Stimulated activated CD4-positive, alpha-beta T cell treated with anti-CD3 and anti-CD28 coated beads, Interleukin-1b, Interleukin-23, amount 100 ng/mL, for 24 hours (primary cell): ENCODE measurements at places on chromosomes 7 and 10.

- no peak for DNase-seq
Measured at GRCh38 chr10:44946205-44946604, 13.4 kb upstream of the RASSF4 start.

- DNase-seq = no peak
Measured at GRCh38 chr7:28245123-28245878, 64.7 kb upstream of the JAZF1 start.

GRCh38 chr7:96014617-96015016, 242.3 kb downstream of the DYNC1I1 start:
- no peak for DNase-seq

- no peak for DNase-seq
Measured at GRCh38 chr7:91151916-91152315, 112.3 kb upstream of the FZD1 start.

DNA sequence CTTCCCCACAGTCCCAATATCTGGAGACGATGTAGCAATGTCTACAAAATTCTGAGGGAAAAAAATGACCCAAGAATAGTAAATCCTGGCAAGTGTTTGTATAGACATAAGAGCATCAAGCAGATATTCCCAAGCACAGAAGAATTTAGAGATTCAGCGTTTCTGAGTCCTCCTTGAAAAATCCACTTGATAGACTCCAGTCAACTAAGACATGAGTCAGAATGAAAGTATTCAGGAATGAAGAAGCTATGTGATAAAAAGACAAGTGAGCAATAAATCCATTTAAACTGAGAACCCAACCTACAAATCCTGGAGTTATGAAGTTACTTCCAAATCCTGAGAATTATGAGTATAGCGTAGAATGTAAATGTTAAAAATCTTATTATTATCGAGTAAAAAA, 86.1 kb upstream of the NPY start:
- DNase-seq = no peak

DNA sequence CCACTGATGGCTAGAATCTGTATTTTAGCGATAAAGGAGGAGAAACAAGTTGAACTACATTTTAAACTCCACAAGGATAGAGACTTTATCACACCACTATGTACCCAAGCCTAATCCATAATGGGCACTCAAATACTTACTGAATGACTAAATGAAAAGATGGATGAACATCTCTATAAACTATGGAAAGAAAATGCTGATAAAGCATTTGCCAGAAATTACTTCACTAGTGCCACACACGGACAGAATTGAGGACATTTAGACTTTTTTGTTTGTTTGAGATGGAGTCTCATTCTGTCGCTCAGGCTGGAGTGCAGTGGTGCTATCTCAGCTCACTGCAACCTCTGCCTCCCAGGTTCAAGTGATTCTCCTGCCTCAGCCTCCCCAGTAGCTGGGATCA, 1.7 kb upstream of the NSUN6 start:
- no peak for DNase-seq

DNA sequence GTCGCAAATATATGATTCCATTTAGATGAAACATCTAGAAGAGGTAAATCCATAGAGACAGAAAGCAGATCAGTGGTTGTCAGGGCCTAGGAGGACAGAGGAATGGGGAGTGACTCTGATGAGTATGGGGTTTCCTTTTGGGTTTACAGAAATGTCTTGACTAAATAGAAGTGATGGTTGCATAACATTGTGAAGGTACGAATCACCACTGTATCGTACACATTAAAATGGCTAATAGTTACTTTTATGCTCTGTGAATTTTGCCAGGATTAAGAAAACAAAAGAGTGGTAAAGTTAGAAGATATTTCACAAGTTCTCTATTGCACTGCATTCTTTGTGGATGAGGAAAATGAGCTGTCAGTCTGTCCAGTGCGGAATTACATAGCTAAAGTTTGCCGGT, 407.4 kb downstream of the KCNMA1 start:
- DNase-seq = no peak

DNA sequence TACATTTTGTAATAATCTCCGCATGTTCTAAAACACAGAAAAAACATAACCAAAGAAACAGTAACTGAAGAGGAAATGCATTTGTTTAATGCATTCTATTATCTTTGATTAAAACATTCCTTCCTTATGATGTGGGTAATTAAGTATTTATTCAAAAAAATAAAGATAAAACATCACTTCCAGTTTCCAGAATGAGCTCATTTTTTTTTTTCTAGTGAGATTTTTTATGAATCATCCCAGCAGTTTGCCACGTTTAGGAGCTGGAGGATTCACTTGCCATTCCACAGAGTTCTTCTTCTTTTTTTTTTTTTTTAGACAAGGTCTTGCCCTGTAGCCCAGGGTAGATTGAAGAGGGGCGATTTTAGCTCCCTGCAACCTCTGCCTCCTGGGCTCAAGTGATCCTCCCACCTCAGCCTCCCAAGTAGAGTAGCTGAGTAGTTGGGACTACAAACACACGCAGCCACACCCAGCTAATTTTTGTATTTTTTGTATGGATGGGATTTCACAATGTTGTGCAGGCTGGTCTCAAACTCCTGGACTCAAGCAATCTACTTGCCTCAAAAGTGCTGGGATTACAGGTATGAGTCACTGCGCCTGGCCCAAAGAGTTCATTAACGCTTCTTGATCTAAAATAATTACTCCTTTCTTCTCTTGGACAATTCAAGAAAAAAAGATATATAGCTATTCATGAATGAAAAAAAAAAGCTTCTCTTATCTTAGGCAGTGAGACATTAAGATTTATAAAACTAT, 177.3 kb downstream of the DKK1 start:
- no peak for DNase-seq

- DNase-seq = no peak
Measured at GRCh38 chr7:87671-88070, 104.7 kb upstream of the FAM20C start.

DNA sequence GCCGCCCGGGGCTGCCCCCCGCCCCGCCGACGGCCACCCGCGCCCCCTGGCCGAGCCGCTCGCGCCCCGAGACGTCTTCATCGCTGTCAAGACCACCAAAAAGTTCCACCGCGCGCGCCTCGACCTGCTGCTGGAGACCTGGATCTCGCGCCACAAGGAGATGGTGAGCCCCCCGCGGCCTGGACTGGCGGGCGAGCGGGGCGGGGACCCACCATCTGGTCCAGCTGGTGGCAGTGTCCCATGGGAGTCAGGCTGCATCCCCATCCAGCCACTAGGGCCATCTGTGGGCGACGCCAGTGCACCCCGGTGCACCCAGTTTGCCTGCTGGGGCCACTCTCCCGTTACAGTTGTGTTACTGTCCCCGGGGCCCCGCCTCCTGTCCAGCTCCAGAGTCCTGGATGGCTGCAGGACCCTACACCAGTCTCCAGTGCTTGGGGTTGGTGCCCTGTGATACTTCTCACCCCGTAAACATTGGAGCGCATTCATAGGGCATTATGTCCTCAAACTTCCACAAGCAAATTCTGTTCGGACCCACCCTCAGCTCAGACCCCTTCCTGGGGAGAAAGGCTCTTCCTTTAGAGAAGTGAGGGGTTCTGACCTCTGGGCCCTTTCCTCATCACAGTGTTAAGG, 672 bp downstream of the LFNG start:
- no peak for DNase-seq

DNA sequence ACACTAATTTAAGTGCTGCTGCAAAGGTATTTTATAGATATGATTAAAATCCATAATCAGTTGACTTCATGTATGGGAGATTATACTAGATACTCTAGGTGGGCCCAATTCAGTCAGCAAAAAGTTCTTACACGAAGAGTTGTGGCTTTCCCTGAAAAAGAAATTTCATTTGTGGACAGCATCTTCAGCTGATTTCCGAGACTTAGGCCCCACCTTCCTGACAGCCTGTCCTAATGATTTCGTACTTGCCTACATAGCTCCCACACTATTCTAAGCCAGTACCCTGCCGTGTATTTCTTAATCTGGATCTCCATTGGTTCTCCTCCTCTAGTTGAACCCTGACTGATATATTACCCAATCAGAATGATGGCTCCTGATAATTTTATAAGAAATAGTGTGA, 297.9 kb downstream of the EXOC4 start:
- DNase-seq = no peak

DNA sequence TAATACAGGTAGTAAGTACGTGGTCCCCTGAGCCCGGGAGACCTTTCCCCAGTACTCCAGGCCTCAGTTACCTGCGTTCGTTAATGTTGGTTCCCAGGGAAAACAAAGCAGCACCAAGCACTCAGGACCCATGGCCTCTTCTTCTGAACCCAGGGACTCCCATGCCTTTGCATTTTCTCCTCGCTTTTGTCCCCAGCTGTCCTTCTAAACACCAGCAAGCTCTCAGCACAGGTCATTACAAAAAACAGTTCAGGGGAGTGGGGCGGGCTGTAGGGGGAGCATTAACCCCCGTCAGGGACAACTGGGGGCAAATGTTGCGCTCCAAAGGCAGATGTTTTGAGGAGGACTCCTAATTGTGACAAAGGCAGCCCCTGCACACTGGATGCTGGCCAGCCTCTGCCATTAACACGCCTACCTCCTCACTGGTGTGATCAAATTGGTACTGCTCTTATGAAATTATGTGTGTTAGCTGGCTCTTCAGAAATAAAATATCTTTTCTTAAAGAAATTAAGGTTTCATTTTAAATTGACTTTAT, 80.5 kb upstream of the LRGUK start:
- DNase-seq = no peak

GRCh38 chr7:80997841-80998240, 79.0 kb upstream of the SEMA3C start:
- DNase-seq = no peak

DNA sequence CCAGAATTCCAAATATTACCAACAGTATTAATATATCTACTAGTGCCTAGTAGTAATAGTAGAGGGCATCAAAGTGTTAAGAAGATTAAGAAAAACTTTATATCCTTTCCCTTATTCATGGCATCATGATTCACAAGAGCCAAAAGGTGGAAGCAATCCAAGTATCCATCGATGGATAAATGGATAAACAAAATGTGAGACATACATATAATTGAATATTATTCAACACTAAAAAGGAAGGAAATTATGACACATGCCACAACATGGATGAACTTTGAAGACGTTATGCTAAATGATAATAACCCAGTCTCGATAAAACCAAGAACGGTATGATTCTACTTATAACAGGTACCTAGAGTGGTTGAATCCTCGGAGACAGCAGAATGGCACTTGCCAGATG, 23.1 kb downstream of the CDCA7L start:
- DNase-seq = no peak

- DNase-seq = no peak
Measured at GRCh38 chr7:28885771-28886170, 72.4 kb downstream of the TRIL start.

- DNase-seq = no peak
Measured at GRCh38 chr10:95389982-95390381, 99.2 kb upstream of the PDLIM1 start.

- no peak for DNase-seq
Measured at GRCh38 chr7:130020434-130020833, 30.7 kb downstream of the ZC3HC1 start.

GRCh38 chr7:13829914-13830900, 159.3 kb downstream of the ETV1 start:
- DNase-seq = no peak

DNA sequence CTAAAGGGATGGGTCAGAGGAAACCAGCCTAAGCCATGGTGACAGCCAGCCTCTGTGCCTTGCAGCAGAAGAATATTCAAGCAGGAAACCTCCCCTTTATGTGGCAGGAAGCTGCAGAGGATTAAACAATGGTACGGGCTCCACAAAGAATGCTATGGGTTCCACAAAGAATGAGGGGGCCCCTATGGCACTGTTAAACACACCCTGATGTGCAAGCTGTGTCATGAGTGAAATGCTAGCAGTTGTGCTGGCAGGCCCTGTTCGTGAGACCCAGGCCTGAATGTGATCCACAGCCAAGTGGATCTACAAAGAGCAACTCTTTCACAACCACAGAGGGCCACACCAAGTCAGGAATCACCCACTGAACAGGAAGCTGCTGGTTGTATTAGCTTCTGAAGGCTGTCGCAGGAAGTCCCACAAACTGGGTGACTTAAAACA, 68.9 kb downstream of the MYOF start:
- DNase-seq = no peak

DNA sequence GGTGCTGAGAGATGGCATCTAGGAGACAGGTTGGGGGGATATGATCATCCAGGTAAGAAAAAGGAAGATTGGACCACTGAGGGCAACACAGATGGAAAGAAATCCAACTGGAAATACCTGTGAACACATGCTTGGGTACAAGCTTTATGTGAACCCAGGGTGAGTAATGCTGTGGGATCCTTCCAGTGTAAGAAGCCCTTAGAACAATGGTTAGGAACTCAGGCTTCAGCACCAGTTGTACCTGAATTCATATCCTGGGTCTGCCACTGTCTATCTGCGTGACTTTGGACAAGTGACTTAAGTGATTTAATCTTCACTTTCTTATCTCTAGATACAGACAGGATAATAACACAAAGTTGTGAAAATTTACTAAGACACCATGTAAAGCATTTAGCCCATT, 131.0 kb downstream of the ST7 start:
- DNase-seq = no peak
